Stimulated activated CD8-positive, alpha-beta memory T cell treated with anti-CD3 and anti-CD28 coated beads, Interleukin-4, amount 100 ng/mL, for 48 hours (primary cell): ENCODE measurements at places on chromosomes 13 and 19.

GRCh38 chr19:30898353-30899103 lies 450.7 kb downstream of the TSHZ3 start:
- no peak for DNase-seq

GRCh38 chr13:52010890-52011631 lies at the start of gene ATP7B:
Gene ATP7B, minus strand, starts transcription at chr13:52011450. Its CDS starts 113 bp downstream, at chr13:52011337.
- DNase-seq = peak; percentile 47

- DNase-seq = no peak
Observed at GRCh38 chr13:37175996-37176395, 70.5 kb upstream of the CSNK1A1L start.

DNA sequence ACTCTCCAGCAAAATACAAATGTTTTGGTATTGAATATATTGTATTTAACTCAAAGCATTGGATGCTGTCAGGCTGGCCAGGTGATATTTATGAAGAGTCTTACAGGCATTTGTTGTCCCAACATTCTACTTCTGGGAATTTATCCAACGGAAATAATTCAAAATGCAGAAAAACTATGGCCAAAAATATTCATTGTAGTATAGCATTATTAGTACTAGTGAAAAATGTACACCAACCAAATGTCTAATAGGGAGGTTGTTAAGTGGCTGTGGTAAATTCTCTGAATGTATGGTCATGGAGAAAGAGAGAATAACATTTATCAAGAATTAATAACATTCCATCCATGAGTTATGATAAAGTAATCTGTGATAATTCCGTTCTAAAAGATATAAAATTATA lies 38.6 kb upstream of the GAS6 start:
- DNase-seq = no peak

DNA sequence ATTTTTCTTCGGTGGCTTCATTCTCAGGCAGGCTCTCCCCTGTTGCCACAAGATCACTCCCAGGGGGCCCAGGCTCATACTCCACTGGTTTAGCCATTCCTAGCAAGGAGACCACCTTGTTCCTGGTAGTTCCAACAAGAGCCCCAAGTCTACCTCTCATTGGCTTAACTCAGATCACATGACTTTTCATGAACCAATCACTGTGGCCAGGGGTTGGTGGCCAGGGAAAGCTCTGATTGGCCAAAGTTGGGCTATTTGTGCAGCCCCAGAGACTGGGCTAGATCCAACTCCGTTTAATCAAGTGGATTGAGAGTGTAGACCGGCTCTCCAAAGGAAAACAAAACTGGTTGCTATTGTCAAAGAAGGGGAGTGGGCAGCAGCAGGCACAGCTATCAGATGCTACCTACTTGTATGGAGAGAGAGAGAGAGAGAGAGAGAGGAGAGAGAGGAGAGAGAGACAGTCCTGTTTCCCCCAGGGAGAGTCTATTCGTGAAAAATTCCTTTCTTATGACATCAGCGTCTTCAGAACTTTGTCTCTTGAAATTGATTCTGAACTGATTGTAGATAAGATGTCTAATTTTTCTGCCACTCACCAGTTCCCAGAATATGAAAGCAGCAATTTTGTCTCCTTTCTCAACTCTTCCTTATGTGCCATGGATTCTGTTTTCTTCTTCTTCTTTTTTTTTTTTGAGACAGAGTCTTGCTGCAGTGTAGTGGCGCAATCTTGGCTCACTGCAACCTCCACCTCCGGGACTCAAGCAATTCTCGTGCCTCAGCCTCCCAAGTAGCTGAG lies 5.9 kb downstream of the CEACAM19 start:
- DNase-seq = no peak

DNA sequence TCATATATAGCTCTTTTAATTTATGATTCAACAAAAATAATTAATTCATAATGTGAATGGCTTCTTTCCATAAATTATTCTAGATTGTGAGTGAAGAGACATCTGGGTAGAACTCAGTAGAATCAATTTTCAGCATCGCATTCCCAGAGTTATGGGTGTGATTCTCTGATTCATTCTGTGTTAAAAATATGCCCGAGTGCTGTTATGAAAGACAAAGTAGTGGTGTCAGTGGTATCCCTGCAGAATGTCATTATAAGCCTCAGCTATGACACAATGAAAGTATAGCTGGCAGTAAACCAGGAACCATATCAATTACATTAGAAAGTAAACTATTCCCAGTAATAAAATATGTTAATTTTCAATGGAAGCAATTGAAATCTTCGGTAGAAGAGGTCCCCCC lies 480.5 kb upstream of the SLITRK1 start:
- DNase-seq = no peak

GRCh38 chr13:36966404-36966803 lies 32.7 kb downstream of the ALG5 start:
- DNase-seq = no peak

DNA sequence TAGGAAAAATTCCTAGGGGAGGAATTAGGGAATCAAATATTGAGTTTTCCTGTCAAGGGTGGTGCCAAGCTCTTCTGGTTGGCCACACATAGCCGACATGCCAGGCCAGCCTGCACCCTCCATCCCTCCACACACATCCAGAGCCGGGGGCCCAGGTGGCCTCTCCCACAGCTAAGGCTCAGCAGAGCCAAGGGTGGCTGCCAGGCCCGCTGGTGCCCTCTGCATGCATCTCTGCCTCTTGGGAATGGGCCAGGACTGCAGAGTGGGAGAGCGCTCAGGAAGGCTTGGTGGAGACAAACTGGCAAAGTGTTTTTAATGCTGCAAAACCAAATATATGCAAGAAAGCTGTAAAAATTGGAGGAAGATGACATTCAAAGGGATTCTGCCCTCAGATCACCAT lies 42.7 kb upstream of the GAS6 start:
- DNase-seq = no peak

DNA sequence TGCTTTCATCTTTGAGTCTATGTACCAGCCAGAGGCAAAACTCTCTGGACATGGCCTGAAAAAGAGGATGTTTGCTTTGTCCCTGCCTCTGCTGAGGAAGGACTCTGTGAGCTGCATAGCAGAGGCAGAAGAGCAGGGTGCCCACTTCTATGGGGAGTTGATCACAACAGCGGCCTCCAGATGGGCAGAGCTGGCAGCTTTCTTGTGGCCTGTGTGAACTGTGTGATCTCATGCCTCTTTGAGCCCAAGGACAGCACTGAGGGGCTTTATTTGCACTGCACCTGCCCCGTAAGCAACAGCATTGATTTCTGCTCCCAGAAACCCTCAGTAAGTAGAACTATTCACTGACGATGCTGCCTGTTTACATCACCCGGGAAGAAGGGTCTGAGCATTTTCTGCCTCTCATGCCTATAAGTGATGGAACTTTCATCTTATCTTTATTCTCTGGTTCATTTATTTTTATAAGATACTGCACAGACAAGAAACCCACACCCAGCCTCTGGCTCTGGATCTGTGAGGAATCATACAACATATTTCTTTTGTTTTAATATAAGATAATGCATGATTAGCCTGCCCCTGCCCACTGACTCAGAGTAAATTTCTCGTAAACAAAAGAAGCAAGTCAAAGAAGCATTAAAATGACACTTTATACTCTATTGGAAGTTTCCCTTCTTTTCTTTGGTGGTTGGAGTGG lies 244.2 kb upstream of the SOX21 start:
- no peak for DNase-seq

- no peak for DNase-seq
Observed at GRCh38 chr13:108947551-108948030, 318.2 kb downstream of the MYO16 start.

DNA sequence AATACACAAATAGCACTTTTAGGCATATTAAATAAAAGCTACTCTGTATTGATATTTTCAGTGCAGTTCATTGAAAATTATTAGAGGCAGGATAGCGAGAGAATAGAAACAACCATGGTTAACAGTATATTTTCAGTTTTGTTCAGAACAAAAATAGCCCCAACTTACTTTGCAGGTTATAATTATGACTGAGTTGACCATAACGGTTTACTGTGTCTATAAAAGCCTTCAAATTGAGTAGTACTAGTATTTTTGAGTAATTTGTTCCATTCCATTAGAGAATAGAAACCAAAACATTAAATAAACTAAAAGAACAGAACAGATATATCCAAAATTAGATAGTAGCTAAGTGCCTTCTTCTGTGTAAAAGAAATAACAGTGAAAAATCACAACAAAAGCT lies 1108.4 kb upstream of the PCDH20 start:
- DNase-seq = no peak

GRCh38 chr13:31947105-31947504 lies 84.5 kb upstream of the FRY start:
- DNase-seq = no peak

DNA sequence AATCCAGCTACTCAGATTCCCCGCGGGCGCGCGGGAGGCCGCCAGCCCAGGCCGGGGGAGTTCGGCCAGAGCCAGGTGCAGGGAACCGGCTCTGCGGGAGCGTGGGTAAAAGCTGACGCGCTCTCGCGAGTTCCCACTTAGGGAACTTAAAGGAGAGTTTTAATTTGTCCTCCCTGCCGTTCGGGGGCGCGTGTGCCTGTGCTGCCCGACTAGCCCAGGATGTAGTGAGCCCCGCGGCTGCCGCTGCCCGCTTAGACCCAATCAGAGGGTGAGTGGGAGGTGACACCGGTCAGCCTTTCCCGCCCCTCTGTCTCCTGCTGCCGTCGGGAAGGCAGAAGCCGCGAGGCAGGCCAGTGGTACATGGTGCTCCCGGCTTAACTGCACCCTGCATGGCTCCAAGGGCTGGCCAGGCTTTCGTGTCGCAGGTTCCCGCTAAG lies 36.0 kb upstream of the NEK3 start:
- DNase-seq = peak; percentile 74

- DNase-seq = no peak
Observed at GRCh38 chr13:40109351-40109844, 453.9 kb downstream of the COG6 start.
